ENCODE measurements at places on chromosomes 12 and 14.

- DNase-seq = no peak
Observed at GRCh38 chr12:127115468-127116035, 1151.4 kb upstream of the TMEM132C start.

DNA sequence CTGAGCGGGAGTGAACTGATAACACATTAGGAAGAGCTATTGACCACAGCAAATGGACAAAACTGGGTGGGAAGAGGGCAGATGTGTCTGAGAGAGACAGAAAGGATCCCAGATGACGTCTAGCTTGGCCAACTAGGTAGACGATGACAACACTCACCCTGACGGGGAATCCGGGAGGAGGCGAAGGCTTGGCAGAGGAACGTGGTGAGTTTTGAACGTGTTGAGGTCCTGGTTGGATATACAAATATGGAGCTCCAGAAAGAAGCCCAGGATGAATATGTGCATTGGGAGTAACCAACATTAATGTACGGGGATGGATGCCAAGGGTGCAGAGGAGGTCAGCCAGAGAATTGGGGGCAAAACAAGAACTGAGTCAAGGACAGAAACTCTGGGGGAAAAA, 60.7 kb downstream of the DPF3 start:
- no peak for DNase-seq

GRCh38 chr12:65430571-65431306, 152.3 kb downstream of the MSRB3 start:
- DNase-seq = peak; percentile 55

DNA sequence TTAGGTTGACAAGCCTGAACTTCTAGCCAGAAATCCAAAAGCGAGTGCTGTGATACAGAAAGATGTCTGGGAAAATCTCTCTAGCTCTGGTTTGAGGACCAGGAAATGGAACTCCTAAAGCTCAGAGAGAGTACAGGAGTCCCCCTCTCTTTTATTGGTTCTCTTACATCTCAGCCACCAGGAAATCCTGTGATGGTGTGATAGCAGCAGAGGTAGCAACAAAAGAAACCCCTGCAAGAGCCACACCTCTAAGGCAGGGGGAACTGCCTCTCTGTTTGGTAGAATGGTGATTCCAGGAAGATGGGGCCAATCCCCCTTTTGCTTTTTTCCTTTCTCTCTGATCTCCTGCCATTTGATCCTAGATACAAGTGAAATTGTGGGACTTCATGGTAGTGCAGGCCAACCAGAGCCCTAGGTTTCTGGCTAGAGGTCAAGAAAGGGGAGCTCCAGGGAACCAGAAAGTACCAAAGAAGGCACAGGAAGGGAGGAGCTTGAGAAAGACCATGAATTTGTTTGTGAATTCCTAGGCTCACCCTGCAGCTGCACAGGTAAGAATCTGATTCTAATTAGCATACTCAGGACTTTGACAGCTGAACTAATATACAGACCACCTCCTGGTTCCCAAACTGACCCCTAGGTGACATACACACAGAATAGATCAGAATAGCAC, 88.5 kb downstream of the PAPLN start:
- DNase-seq = no peak

- DNase-seq = no peak
Observed at GRCh38 chr14:61221906-61222305, 59.2 kb downstream of the TMEM30B start.

- no peak for DNase-seq
Observed at GRCh38 chr14:74525361-74525851, 31.8 kb downstream of the ISCA2 start.

GRCh38 chr14:72788972-72789728, 104.8 kb downstream of the DPF3 start:
- DNase-seq = no peak

DNA sequence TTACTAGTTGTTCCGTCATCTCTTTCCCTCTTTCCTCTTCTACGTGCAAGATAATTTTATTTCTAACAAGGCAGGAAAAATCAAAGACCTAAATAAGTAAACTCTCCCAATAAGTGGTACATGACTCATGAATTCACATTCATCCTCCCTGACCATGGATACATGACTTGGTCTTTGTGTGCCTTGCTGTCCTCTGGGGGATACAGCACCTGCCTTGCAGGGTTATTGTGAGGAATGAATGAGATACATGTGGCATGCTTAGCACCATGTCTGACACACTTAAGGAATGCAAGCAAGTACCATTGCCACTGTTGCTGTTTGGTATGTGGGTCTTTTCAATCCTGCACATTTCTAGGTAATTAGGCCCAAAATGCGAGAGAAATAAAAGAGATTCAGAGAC, 208.4 kb downstream of the DPF3 start:
- no peak for DNase-seq

DNA sequence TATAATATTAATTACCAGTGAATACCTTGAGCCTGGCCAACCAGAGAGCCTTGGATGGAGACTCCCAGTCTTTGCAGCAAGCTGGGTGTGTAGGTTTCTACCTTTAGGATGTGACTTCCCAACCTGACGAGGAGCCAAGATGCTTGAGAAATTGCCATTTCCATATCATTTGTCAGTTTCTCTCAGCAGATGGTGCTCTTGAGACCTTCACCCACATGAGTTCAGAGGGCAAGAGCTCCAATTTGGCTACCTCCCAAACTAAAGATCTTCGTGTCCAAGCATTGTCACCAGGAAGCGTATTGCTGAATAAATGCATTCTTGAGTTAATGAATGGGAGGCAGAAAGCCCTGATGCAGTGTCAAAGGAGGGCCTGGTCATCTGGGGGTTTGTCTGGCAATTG, 106.4 kb upstream of the TBX5 start:
- no peak for DNase-seq

- DNase-seq = no peak
Observed at GRCh38 chr14:90785471-90785870, 30.8 kb downstream of the TTC7B start.

- no peak for DNase-seq
Observed at GRCh38 chr12:49615725-49616124, 7.6 kb upstream of the PRPF40B start.

DNA sequence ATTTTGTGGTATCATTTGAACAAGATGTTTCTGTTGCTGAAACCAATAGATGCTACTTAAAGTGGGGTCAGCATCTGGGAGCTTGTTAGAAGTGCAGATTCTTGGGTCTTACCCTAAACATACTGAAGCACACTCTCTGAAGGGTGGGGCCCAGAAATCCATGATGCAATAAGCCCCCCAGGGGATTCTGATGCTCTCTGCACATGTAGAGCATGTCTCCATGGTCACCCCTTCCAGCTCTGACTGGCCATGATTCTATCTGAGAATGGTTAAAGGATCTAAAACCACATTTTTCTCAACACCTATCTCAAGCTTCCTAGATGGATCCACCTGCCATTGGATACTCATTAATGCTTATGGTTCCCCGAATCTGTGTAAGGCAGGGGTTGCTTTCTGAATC, 20.4 kb downstream of the JDP2 start:
- no peak for DNase-seq

- no peak for DNase-seq
Observed at GRCh38 chr12:121822393-121823100, 18.7 kb downstream of the SETD1B start.

DNA sequence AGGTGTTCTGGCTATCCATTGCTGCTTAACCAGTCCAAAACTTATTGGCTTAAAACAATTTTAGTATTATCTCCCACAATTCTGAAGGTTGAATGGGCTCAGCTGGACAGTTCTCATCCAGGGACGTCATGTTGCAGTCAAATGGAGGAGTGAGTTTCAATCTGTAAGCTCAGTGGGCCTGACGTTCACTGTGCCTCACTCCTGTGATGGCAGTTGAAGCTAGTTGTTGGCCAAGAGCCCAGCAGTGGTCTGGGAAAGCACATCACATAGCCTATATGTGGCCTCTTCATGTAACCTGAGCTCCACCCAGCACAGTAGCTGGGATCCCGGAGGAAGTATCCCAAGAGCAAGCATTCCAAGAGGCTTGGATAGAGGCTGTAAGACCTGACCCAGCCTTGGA, 40.6 kb upstream of the CDKN3 start:
- DNase-seq = peak; percentile 89

DNA sequence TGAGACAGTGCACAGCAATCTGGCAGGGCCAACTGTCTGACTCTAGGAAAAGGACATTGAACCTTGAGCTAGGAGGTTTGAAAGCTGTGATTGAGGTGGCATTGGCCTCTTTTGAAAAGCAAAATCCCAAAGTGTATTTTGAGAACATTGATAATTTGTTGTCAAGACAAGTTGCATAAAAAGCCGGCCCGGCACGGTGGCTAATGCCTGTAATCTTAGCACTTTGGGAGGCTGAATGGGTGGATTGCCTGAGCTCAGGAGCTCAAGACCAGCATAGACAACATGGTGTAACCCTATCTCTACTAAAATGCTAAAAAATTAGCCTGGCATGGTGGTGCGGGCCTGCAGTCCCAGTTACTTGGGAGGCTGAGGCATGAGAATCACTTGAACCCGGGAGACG, 331.6 kb downstream of the DUSP6 start:
- no peak for DNase-seq
